Right cardiac atrium (tissue), 5 donors: ENCODE measurements at places on chromosomes 7 and 10. TPM values are rescaled to one million over a fixed set of nuclear protein-coding genes. Genes with fewer than 3 reads are reported as not detected.
A peak's percentile ranks its signal among the peaks of the same experiment; 100 is the strongest.

PLAU gene
- polyA plus RNA-seq: 7.0 TPM

TFR2 gene
- 0.14 TPM for polyA plus RNA-seq

GRCh38 chr10:63145782-63146181, 12.7 kb downstream of the NRBF2 start:
- no peak for DNase-seq

DNA sequence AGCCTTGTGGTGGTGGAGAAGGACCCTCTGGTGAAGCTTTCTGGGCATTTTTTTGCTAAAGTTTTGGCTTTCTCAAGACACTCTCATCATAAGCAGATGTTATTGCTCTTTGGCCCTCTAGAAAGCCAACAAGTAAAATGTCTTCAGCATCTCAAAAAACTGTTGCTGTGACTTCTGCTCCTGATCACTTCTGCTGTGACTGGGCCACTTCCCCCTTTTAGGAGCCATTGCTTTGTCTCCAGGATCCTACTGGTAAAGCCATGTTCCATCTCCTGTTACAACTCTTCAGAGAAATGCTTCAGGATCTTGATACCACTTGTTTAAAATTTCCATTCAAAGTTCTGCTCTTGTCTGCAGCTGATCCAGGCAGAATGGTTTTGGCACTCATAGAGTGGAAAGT, 10.9 kb downstream of the PARP12 start:
- no peak for DNase-seq

DNA sequence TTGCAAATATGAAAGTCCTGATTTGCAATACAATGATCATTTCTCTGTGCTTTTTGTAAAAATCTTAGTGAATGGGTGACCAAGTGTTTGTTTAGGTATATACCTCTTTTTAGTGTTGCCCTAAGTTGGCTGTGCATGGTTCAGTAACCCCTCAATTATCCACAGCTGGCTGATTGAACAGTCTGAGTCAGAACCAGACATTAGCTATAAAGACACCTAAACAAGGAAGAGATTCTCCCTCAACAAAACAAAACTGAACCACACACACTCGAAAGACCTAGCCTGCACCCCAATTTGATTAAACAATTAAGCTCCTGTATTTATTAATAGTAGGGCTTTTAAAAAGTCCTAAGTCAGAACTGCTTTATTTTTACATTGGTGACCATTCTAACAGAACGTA, 2.8 kb downstream of the RSBN1L start:
- no peak for DNase-seq

- DNase-seq: no peak
Measured at GRCh38 chr7:43669286-43670081, 59.8 kb downstream of the COA1 start.

GRCh38 chr7:16071246-16071857, 350.0 kb downstream of the CRPPA start:
- DNase-seq: peak; percentile 48

- no peak for DNase-seq
Measured at GRCh38 chr7:120718361-120718760, 139.6 kb downstream of the TSPAN12 start.

GRCh38 chr10:18424200-18424599, 227.2 kb downstream of the NSUN6 start:
- DNase-seq: no peak

- no peak for DNase-seq
Measured at GRCh38 chr10:65419629-65420028, 1506.2 kb upstream of the LRRTM3 start.

DNA sequence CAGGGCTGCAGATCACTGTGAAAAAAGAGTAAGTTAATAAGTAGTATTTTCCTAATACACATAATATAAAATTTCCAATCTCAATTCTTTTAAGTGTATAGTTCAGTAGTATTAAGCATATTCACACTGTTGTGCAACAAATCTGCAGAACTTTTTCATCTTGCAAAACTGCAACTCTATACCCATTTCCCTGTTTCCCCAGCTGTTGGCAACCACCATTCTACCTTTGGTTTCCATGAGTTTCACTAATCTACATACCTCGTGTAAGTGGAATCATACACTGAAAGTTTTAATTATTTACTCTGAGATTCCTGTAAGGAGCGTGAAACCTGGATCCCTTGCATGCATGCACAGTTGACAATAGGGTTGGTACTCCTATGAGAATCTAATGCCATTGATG, 155.4 kb downstream of the ZPBP start:
- no peak for DNase-seq
